Foreskin melanocyte (primary cell): ENCODE measurements at places on chromosomes 4 and X.

DNA sequence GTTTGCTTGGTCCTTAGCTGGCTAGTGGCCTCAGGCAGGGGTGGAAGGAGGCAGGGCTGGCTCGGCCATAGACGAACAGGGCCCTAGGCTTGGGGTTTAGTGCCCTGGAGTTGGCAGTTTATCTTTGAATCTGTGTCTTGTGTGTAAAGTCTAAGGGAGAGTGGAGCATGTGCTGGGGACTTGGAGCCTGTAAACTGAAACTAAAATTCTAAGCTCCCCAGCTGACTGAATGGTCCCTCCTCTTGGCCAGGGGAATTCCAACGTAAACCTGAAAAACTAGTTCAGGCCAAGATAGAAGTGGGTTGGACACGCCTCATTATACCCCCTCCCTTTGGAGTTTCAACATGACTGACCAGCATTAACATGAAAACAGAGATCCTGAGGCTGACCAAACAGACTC lies 46.1 kb upstream of the GPR78 start:
- no peak for DNase-seq

GRCh38 chr4:144501231-144501780 lies 144.7 kb upstream of the HHIP start:
- DNase-seq: peak; percentile 92

GRCh38 chr4:23084559-23085248 lies 392.0 kb downstream of the GBA3 start:
- peak; percentile 54 for DNase-seq

DNA sequence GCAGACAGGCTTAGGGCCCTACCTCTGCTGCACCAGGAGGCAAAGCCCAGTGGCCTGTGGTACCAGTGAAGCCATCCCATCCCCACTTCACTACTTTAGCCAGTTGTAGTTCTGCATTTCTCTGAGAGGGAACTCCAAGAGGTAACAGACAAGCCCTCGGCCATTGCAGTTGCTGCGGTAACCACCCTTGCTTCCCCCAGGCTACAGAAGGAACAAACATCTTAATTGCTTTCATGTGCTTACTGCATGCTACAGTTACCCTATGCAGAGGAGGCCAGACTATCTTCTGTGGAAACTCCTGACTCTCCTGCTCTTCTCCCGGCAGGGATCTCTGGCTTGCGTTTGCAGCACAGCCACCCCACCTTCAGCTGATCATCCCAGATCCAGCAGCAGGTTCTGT lies 67.8 kb downstream of the SPIN4 start:
- DNase-seq: no peak

GRCh38 chr4:30720021-30720660 lies at the start of gene PCDH7:
PCDH7 (plus strand) TSS chr4:30720369; CDS start chr4:30721423, 1,054 bp downstream.
- DNase-seq: peak; percentile 76

GRCh38 chr4:114271031-114271430 lies 291.6 kb upstream of the ARSJ start:
- DNase-seq: no peak

DNA sequence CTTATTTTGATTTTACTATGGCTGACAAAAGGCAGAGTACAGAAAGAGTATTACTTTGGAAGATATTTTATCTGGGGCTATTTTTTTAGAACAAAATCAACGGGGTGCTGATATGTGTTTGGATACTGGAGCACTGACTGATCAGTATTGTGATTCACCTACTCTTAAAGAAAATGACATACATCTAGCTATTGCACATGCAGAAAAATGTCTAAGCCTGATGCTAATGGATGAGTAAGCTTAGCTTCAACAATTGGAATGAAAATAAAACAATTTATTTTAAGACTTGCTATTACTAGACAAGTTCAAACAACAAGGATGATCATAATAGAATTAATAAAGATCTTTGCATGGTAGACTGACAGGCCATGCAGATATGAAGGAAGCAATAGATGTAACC lies 262.0 kb downstream of the PPP1R2C start:
- DNase-seq: no peak

GRCh38 chr4:125020089-125021034 lies 294.4 kb upstream of the FAT4 start:
- DNase-seq: no peak

- DNase-seq: no peak
These were observed 16.4 kb downstream of the LSM6 start for GRCh38 chr4:146191766-146192458.

GRCh38 chrX:10450959-10451355 lies 169.4 kb downstream of the MID1 start:
- DNase-seq: no peak

GRCh38 chrX:95509474-95509873 lies 1175.2 kb upstream of the DIAPH2 start:
- no peak for DNase-seq
